ENCODE measurements at places on chromosomes 16 and 17.
A peak's percentile ranks its signal among the peaks of the same experiment; 100 is the strongest.

DNA sequence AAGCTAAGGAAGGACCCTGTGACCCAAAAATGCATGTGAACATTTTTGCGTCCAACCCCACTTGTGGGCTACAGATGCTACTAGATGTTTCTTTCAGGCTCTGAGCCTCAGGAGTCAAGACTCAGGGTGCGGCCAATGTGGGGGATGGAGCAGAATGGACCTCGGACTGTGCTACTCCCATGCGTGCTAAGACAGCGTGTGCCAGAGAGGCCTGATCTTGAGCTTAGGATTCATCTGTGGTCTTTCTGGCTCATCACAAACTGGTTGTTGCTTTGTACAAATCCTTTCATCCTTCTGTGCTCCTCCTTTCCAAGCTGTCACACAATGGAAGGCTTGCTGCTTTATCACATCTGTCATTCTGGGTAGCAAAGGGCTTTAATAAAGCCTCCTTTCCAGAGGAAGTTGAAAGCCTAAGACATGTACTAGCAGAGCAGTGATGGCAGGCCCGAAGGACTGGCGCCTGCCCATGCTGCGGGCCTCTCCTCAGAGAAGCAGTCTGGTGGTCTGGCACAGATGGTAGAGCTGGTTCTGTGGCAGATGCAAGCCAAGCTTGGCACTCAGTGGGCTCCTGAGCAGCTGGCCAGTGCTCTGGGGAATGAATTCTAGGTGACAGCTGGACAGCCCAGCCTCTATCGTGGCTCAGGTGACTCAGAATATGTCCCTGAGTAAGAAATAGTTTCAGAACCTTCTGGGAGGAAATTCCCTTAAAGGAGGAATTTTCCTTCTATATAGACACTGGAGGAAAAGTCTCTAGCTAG lies 27.8 kb downstream of the COG4 start:
- DNase-seq: no peak

GRCh38 chr17:67111327-67111726 lies 67.0 kb downstream of the CACNG1 start:
- DNase-seq: no peak

GRCh38 chr17:78842881-78843565 lies 2.4 kb upstream of the USP36 start:
- peak; percentile 55 for DNase-seq

DNA sequence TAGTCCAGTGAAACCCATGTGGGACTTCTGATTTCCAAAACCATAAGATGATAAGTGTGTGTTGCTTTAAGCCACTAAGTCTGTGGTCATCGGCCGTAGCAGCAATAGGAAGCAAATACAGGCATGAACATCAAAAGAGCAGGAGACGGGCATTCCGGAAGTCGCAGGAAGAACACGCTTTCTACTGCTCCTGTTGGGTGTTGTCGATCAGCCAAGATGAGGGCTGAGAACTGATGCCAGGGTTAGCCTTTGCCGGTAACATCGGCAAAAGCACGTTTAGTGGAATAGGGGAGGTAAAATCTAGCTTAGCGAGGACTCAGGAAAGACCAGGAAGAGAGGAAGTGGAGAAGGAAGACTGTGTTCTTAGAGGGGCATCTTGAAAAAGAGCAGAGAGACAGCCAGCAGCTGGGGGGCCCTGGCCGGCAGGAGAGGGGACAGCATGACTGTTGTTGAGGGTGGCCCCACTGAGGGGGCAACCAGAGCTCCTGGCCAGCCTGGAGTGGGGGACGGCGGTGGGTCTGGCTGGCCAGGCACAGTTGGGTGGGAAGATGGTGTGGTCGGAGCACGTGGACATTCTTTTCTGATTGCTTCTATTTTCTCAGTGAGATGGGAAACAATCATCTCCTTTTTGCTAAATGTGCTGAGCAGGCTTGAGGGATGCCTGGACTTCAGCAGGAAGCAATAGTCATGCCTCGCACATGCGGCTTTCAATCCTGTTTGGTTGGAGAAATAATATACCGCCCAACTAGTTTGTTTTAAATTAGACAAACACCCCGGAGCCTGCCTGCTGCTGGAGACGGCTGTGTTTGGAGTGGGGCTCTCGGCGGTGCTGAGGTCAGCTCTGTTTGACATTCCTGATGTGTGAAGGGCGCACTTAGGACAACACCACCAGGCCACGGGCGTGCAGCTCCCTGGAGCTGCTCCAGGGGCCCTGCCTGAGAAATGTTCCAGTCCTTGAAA lies 109.9 kb downstream of the METRNL start:
- DNase-seq: no peak
